ENCODE measurements at places on chromosomes 3 and 15. TPM values are rescaled to one million over a fixed set of nuclear protein-coding genes. Genes with fewer than 3 reads are reported as not detected.

GRCh38 chr3:47225310-47225906 is 57.2 kb downstream of the KIF9 start:
- DNase-seq: no peak

- no peak for DNase-seq
Measured at GRCh38 chr3:122912772-122913538, 114.6 kb downstream of the SEMA5B start.

The LINGO1 gene
- 0.25 TPM for total RNA-seq

DNA sequence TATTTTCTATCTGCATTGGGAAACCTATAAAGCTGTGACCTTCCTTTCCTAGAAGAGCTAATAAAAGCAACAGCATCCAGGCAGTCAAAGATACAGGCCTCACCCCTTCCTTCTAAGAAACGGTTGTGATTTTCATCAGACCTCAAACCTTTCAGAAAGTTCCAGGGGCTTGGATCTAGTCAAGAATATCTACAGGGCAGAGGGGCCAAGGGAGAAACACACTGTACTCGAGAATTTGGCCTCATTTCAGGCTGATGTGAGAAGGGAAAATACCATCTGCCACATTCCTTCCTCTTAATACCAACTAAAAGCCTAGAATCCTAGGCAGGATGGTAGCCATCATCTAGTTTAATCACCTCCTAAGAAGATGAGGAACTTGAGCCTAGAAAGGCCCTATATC is 24.5 kb upstream of the BCL6 start:
- DNase-seq: no peak

The IQCF5 gene
- not detected for total RNA-seq

DNA sequence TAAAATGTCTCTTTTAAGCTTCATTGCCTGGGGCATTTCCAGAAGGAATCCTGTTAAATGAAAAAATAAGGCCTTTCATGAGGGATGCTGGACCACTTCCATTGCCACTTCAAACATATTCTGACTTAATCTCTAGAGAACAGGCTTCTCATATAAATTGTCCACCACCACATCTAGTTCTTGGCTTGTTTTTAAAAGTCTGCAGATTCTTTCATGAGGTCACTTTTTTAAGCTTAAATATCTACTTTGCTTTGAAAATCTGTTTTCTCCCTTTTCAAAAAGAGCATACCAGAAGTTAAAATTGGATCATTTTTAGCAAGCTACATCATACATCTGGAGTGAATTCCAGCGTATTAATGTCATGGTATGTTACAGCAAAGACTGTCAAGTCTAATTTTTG is 131.6 kb downstream of the C3orf70 start:
- DNase-seq: no peak

DNA sequence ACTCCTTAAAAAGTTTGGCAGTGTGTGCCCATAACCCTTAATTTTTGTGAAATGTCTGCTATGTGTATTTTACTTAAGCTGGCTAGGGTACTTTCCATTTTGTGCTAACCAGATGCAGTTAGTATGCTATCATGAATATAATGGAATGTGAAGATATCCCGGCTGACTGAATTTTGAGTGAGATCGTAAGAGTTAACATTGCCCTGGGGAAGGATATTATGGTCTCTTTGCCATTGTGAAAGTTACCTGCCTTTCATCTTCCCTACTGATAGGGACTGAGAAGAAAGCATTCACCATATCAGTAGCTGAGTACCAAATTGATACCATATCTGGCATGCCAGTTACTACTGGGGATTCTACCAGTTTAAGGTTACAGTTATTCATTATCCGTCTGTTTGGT is 243.2 kb downstream of the UBE2E2 start:
- DNase-seq: no peak

- no peak for DNase-seq
Measured at GRCh38 chr3:197519801-197520211, 36.0 kb downstream of the BDH1 start.

The GOLGA8S gene
- 0.32 TPM for total RNA-seq

The GRIP2 gene
- total RNA-seq: 24.9 TPM

- DNase-seq: no peak
Measured at GRCh38 chr3:153210146-153210545, 48.1 kb downstream of the RAP2B start.

- no peak for DNase-seq
Measured at GRCh38 chr3:94862703-94863102, 799.8 kb downstream of the NSUN3 start.

GRCh38 chr3:12235691-12236090 is 53.2 kb upstream of the PPARG start:
- DNase-seq: no peak

The CTXN2 gene
- total RNA-seq: not detected

All from psoas muscle (tissue), 8 donors.